ENCODE measurements at places on chromosomes 13 and 19.

GRCh38 chr13:33244907-33245287 lies 40.7 kb downstream of the STARD13 start:
- DNase-seq, result no peak

DNA sequence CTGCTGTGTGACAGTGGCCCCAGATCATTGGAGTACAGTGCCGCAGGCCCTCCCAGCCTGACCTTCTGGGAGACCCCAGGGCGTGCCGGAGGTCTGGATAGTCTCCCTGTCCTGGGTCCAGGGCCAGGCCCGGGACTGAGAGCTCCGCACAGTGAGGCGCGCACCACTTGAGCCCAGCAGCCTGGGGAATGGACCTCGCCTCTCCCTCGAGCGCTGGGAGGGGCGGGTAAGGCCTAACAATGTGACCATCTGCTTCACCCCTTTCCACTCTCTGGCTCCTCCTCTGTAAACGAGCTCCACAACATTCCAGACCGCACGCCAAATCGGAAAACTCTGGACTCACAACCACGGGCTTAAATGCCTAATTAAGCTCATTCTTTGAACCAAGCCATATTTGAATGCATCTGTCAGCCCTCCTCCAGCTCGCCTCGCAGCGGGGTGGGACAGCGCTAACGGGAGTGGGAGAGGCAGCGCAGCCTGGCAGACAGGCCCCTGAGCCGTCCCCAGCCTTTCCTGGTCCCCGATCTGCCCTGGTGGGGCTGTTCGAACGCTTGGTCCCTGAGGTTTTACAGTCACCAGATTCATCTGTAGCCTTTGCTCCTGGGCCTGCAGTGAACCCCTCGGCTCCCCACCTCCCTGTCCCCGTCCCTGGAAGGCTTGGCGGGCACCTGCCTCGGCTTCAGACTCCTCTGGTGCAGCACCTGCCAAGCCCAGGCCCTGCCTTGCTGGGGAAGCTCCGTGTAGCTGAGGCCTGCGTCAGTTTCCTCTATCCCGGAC lies 120.7 kb upstream of the VSTM2B start:
- no peak for DNase-seq

- no peak for DNase-seq
Measured at GRCh38 chr13:22009500-22009899, 338.6 kb downstream of the FGF9 start.

DNA sequence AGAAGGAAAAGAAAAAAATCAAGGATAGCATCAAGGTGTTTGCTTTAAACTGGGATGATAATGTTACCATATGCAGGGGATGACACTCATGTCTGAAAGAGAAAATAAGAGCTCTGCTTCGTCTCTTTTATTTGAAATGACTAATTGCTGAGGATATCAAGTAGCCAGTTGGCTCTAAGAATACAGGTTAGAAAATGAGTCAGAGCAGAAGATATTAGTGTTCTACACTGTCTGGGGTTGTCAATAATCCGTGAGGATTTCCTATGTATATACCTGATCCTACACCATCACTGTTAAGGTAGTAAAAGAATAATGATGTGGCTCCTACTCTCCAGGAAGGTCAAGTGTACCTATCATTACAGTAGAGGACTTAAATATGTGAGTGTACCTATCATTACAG lies 562.5 kb downstream of the GPC6 start:
- no peak for DNase-seq

- no peak for DNase-seq
Measured at GRCh38 chr13:32545083-32545482, 6.5 kb upstream of the N4BP2L2 start.

DNA sequence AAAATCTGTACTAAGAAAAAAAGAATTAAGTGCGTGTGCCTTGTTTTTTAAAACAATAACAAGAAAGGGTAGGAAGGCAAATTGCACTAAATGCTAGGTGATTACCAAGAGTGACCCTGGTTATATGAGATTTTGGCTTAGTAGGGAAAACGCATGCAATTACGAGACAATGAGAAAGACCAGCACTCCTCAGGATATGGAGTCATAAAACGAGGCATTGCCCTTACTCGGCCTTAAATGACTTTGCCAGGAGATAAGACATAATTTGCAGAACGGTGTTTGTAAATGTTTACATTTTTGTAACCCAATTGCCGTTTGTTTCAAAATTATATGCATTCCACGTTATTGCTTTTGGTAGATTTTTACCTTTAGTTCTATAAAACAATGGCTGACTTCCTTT lies 179.8 kb downstream of the RBM26 start:
- no peak for DNase-seq

DNA sequence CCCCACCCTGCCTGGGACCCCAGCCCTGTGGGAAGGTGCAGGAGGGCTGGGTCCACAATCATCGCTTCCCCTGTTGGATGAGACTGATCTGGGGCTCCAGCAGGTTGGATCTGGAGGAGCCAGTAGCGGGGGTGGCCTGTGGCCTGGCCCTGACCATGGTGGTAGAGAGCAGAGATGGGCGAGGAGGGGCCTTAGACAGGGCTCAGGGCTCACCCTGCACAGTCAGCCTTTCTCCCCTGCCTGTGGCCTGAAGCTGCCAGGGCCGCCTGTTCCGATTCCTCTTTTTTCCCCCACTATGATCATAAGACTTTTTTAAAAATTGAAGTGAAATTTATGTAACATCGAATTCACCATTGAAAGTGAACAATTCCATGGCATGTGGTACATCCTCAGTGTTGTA lies 18.2 kb downstream of the SIN3B start:
- no peak for DNase-seq

All from stimulated activated CD4-positive, alpha-beta T cell treated with anti-CD3 and anti-CD28 coated beads, Interleukin-15, amount 100 ng/mL, for 1 hour (primary cell).